ENCODE measurements at places on chromosomes 1 and 21.

- DNase-seq, result no peak
Measured at GRCh38 chr1:228308085-228308601, 98.5 kb downstream of the TRIM11 start.

DNA sequence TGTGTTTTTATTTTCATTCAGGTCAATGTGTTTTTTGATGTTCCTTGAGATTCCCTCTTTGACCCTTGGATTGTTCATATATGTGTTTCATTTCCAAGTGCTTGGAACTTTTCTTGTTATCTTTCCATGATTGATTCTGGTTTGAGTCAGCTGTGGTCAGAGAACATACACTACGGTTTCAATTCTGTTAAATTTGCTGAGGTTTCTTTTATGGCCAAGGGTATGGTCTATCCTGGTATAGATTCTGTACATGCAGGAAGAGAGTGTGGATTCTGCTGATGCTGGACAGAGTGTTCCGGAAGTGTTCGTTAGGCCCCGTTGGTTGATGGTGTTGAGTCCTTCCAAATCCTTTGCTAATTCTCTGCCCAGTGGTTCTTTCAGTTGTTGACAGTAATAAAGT lies 98.5 kb upstream of the COL6A1 start:
- DNase-seq, result no peak

- DNase-seq, result no peak
Measured at GRCh38 chr1:93620172-93620840, 61.3 kb downstream of the BCAR3 start.

- DNase-seq, result no peak
Measured at GRCh38 chr1:194339471-194339870, 1153.1 kb upstream of the B3GALT2 start.

- no peak for DNase-seq
Measured at GRCh38 chr1:55081905-55082296, 42.6 kb downstream of the PCSK9 start.

Data from activated naive CD8-positive, alpha-beta T cell treated with anti-CD3 and anti-CD28 coated beads, Interleukin-2, amount 50 U/mL, for 24 hours (primary cell).